ENCODE measurements at places on chromosomes 3 and 15. TPM values are rescaled to one million over a fixed set of nuclear protein-coding genes. Genes with fewer than 3 reads are reported as not detected.

DNA sequence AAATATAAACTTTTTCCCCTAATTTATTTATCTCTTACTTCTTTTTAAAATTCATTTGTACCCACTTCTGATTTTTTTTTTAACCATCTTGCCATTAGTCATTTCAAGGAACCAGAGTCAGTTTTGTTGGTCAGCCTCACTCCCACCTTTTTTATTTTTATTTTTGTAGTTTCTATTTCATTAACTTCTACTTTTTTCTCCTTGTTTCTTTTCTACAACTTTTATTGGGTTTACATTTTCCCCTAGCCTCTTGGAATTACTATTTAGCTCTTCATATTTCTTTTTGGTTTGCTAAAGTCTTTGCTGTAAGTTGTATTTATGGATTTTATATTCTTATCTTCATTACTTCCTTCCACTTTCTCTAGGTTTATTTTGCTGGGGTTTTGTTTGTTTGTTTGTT is 13.7 kb upstream of the VEPH1 start:
- DNase-seq = no peak
- no peak overlapping the region for H3K27ac ChIP-seq
- H3K4me3 ChIP-seq = no peak overlapping the region
- no peaks in the 10 kb centered on the region for H3K36me3 ChIP-seq
- H3K4me1 ChIP-seq = no peaks in the 10 kb centered on the region
- no peaks in the 10 kb centered on the region for H3K27me3 ChIP-seq

DNA sequence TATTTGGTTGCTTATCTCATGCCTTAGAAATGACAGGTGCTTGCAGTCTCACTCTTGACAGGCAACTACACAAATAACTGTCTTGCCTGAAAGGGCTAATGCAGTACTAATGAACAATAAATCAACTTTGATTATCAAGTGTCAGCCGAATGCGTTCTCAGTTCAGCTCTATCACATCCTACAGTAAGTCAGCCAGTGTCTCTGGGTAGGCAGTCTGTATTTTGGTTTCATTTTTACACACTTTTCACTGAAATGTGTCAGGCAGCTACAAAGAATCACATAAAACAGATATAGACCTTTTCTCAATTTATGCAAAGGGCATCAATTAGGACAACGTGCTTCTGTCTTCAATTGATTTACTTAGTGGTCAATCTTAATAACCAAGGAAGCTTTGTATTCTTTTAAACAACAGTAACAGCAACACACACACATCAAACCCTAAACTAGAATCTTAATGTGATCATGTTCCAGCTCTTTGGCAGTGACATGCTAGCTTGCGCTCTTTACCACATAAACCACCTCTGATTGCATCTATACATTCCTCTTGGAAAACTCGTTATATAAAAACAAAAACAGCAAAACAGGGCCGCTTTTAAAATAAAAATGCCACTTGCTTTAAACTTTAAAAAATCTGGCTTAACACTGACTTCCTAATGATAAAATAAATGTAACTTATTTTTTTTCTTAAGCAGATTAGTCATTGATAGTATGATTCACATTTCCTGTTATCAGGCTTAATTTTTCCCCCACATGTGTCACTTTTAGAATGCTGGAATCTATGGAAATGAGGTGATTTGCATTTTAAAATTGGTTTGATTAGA is 520.4 kb downstream of the FOXP1 start:
- DNase-seq = no peak
- peaks cover 12% of the 10 kb centered on the region for H3K36me3 ChIP-seq
- H3K27me3 ChIP-seq = no peaks in the 10 kb centered on the region
- H3K27ac ChIP-seq = no peak overlapping the region
- peaks cover 31% of the 10 kb centered on the region for H3K4me1 ChIP-seq

DNA sequence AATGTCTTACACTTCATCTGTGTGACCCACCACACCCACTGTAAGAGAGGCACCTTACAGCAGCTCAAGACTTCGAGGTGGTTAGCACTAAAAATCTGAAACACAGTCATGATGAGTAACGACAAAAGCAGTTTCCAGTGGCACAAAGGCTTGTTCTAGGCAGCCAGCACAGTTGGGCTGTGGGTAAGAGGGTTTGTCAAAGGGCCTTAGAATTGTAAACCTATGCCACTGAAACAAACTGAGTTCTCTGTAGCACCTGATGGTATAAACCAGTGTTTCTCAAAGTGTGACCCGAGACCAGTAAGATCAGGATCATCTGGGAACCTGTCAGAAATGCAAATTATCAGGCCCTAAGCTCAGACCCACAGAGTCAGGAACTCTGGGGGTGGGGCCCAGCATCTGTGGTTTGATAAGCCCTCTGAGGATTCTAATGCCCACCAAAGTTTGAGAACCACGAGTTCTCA is 36.5 kb downstream of the DAPK2 start:
- H3K27me3 ChIP-seq = no peaks in the 10 kb centered on the region
- peaks cover 6% of the 10 kb centered on the region for H3K36me3 ChIP-seq
- DNase-seq = no peak
- H3K27ac ChIP-seq = peak overlapping the region; percentile 45
- H3K4me3 ChIP-seq = no peak overlapping the region

- no peak overlapping the region for H3K4me3 ChIP-seq
- no peaks in the 10 kb centered on the region for H3K36me3 ChIP-seq
- peak; percentile 91 for DNase-seq
Observed at GRCh38 chr15:90143166-90143655, 40.9 kb upstream of the IDH2 start.

DNA sequence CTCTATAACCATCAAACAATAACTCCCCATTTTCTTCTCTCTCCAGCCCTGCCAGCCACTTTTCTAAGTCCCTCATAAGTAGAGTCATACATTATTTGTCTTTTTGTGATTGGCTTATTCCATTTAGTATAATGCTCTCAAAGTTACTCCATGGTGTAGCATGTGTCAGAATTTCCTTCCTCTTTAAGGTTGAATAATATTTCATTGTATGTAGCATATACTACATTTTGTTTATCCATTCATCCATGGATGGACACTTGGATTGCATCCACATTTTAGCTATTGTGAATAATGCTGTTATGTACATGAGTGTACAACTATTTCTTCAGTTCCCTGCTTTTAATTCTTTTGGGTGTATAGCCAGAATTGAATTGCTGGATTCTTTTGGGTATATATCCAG is 138.4 kb downstream of the ATG7 start:
- H3K27ac ChIP-seq = no peak overlapping the region
- no peaks in the 10 kb centered on the region for H3K27me3 ChIP-seq
- H3K4me3 ChIP-seq = no peak overlapping the region
- no peaks in the 10 kb centered on the region for H3K36me3 ChIP-seq

DNA sequence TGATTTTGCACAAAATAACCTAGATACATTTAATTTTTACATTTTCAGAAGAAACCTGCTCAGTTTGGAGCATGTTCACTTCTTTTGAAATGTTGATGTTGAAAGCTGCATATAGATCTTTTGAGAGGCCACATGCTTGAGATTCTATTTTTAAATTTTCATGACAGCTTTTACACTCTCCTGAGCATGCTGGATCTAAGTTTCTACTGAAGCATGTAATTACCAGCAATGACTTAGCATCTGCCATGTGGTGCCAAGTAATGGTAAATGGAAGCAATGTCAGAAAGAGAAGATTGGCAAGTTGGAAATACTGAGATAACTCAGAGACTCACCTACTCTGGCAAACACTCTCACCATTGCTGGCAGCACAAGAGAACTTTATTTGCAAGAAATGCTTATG is 310.6 kb downstream of the NSUN3 start:
- H3K4me1 ChIP-seq = no peaks in the 10 kb centered on the region
- H3K4me3 ChIP-seq = no peak overlapping the region
- no peak for DNase-seq
- H3K27ac ChIP-seq = no peak overlapping the region

- H3K27ac ChIP-seq = no peak overlapping the region
- H3K27me3 ChIP-seq = no peaks in the 10 kb centered on the region
- peaks cover 10% of the 10 kb centered on the region for H3K4me1 ChIP-seq
- no peak for DNase-seq
- no peaks in the 10 kb centered on the region for H3K36me3 ChIP-seq
Observed at GRCh38 chr15:39230205-39230907, 350.5 kb upstream of the THBS1 start.

- H3K27ac ChIP-seq = no peak overlapping the region
- no peaks in the 10 kb centered on the region for H3K27me3 ChIP-seq
- no peak for DNase-seq
- no peaks in the 10 kb centered on the region for H3K4me1 ChIP-seq
- no peaks in the 10 kb centered on the region for H3K36me3 ChIP-seq
- H3K4me3 ChIP-seq = no peak overlapping the region
Observed at GRCh38 chr15:22992024-22992326, 11.8 kb upstream of the CYFIP1 start.

DNA sequence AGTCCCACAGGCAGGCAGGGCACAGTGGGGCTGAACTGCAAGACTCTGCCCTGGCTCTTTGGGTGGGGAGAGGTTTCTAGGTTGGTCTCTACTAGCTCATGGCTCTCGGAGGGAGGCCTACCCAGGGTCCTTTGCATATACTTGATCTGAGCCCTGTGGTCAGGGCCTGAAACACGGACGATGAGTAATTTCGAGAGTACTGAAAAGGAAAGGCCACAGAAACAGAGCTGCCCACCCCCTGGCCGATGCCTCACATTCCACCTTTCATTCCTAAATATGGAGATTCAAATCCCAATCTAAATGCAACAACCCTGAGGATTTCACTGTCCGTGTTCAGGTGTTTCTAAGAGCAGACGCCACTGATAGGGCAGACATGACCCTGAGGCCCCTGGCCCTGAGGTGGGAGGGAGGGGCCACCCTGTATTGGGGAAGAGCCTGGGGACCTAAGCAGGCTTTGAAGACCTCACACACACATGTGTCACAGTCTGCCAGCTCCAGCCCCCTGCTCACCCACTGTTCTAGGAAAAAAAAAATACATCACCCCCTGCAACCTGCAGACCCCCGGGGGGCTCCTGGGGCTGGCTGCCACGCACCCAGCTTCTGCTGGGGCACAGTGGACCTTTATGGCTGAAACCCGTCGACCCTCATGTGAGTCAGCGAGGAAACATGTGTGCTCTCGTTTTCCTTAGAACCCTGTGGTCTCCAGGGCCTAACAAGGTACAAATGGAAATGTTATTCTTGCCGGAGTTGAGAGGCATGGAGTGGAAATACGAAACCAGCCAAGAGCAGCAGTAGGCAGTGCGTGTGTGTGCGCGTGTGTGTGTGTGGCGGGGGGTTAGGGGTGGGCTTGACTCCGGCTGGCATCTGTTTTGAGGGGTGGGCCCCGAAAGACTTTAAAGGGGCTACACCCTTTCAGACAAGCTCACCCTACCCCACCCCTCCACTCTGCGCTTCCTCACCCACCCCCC is 112.7 kb downstream of the CHSY1 start:
- no peak for DNase-seq
- no peaks in the 10 kb centered on the region for H3K4me1 ChIP-seq
- H3K27me3 ChIP-seq = peaks cover 32% of the 10 kb centered on the region
- H3K36me3 ChIP-seq = no peaks in the 10 kb centered on the region

- no peaks in the 10 kb centered on the region for H3K4me1 ChIP-seq
- no peaks in the 10 kb centered on the region for H3K36me3 ChIP-seq
- DNase-seq = no peak
- no peak overlapping the region for H3K4me3 ChIP-seq
Observed at GRCh38 chr15:100245487-100245820, 96.3 kb downstream of the ADAMTS17 start.

DNA sequence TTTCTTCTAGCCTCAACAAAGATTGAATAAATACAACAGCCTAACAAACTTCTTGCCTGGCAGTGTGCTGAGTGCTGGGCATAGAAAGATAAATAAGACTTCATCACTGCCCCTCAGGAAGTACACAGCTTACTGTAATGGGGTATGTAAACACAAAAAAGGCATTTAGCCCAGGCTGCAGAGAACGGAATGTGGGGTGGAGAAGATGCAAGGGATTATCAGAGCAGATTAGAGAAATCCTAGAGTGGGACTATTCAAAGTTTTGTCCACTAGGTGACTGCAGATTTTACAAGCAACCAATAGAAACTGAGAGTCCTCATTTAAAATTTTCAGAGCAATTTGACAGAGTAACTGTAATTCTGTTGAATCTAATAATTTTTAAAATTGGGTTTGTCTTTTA is 35.4 kb upstream of the TSC22D2 start:
- H3K27ac ChIP-seq = peak overlapping the region; percentile 94
- no peak overlapping the region for H3K4me3 ChIP-seq
- DNase-seq = no peak
- peaks cover 66% of the 10 kb centered on the region for H3K4me1 ChIP-seq

GRCh38 chr15:52329987-52330386 is 34.4 kb upstream of the MYO5C start:
- no peaks in the 10 kb centered on the region for H3K36me3 ChIP-seq
- no peaks in the 10 kb centered on the region for H3K27me3 ChIP-seq
- no peak overlapping the region for H3K4me3 ChIP-seq
- no peak for DNase-seq
- peaks cover 16% of the 10 kb centered on the region for H3K4me1 ChIP-seq
- H3K27ac ChIP-seq = no peak overlapping the region

GRCh38 chr3:70308760-70309159 is 3.7 kb downstream of the MDFIC2 start:
- no peaks in the 10 kb centered on the region for H3K36me3 ChIP-seq
- H3K27me3 ChIP-seq = no peaks in the 10 kb centered on the region
- no peak overlapping the region for H3K4me3 ChIP-seq
- no peak overlapping the region for H3K27ac ChIP-seq
- no peaks in the 10 kb centered on the region for H3K4me1 ChIP-seq

GRCh38 chr3:42440924-42441323 is 30.5 kb upstream of the LYZL4 start:
- H3K27me3 ChIP-seq = peaks cover 18% of the 10 kb centered on the region
- H3K36me3 ChIP-seq = no peaks in the 10 kb centered on the region
- no peak overlapping the region for H3K4me3 ChIP-seq
- peaks cover 9% of the 10 kb centered on the region for H3K4me1 ChIP-seq
- H3K27ac ChIP-seq = no peak overlapping the region

GRCh38 chr3:170623524-170623923 is 37.6 kb upstream of the SLC7A14 start:
- no peak overlapping the region for H3K27ac ChIP-seq
- no peak for DNase-seq
- no peak overlapping the region for H3K4me3 ChIP-seq
- peaks cover 24% of the 10 kb centered on the region for H3K27me3 ChIP-seq

DNA sequence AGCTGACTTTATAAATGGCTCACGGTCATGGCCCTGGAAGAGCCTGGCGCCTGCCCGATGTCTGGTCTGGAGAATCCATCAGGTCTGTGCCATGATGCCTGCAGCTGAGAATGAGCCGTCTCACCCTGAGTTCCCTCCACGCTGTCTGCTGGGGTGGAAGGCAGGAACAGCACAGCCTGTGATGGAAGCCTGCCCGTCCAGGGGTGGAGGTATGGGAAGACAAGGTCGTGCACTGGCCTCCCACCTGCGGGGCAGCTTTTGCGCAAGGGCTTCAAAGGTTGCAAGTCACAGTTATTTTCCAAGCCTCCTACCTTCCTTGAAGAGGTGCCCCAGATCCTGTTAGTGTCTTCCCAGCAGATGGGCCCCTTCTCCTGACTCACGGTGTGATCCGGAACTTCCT is 275.5 kb downstream of the FAM43A start:
- H3K27me3 ChIP-seq = peaks cover 35% of the 10 kb centered on the region
- H3K36me3 ChIP-seq = no peaks in the 10 kb centered on the region
- DNase-seq = no peak

TM6SF1 gene
- total RNA-seq = not detected

TLR9 gene
- 0.27 TPM for total RNA-seq

SLC2A2 gene
- total RNA-seq = 0.95 TPM

TM4SF18 gene
- total RNA-seq = not detected

SPTBN5 gene
- total RNA-seq = 0.64 TPM

CHRM5 gene
- not detected for total RNA-seq

Data from Calu3 (cell line).